Stimulated activated CD8-positive, alpha-beta memory T cell treated with anti-CD3 and anti-CD28 coated beads, Interleukin-15, amount 100 ng/mL, for 4 hours (primary cell): ENCODE measurements at places on chromosomes 12 and 14.

- DNase-seq = no peak
These were observed 207.3 kb upstream of the PRKD1 start for GRCh38 chr14:30134936-30135335.

DNA sequence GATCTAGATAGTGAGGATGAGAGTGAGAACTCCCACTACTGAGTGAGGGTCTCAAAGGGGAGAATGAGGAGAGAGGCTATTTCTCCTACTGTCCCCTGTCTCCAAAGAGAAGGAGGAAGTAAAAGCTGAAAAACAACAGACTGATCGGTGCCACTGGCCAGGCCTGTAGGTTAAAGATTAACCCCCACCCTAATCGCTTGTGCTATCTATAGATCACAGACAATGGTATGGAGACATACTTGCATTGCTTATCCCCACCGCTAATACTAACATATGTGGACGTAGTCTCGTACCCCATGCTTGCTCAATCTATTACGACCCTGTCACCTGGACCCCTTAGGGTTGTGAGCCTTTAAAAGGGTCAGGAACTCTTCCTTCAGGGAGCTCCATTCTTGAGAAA lies 777.9 kb upstream of the TMEM132C start:
- DNase-seq = no peak

GRCh38 chr14:53948205-53948884 lies 8.3 kb downstream of the BMP4 start:
- no peak for DNase-seq

DNA sequence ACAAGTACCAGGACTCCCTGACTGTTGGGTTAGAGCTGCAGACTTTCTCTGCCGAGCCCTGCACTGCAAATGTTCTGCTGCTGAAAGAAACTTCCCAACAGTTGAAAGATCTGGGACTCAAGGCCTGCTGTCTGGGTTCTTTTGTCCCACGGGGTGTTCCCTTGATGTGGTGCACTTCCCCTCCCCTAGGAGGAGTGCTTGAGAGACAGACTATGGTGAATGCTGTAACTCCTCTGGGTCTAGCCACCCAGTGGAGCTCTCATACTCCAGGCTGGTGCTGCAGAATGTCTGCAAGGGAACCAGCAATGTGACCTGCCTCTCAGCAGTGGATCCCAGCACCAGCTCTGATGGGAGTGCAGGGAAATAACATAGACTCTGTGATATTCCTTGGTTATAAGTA lies 129.2 kb upstream of the SLCO1B1 start:
- DNase-seq = no peak

DNA sequence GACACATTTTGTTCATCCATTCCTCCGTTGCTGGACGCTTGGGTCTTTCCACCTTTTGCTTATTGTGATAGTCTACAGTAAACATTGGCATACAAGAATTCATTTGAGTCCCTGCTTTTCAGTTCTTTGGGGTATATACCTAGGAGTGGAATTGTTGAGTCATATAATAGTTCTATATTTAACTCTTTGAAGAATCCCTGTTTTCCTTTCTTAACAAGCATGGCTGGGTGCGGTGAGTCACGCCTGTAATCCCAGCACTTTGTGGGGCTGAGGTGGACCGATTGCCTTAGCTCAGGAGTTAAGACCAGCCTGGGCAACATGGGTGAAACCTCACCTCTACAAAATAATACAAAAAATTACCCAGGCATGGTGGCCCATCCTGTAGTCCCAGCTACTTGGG lies 75.4 kb downstream of the CCDC92 start:
- no peak for DNase-seq
